AG04450 (cell line): ENCODE measurements at places on chromosomes 3 and 15.

GRCh38 chr3:109116031-109116430, 1.9 kb downstream of the MORC1 start:
- DNase-seq, result no peak

GRCh38 chr15:91947683-91948608, 94.4 kb downstream of the SLCO3A1 start:
- peak; percentile 29 for DNase-seq

GRCh38 chr15:43412096-43412495, 41.2 kb downstream of the TUBGCP4 start:
- DNase-seq, result no peak

- DNase-seq, result no peak
These were observed 158.9 kb downstream of the FOXB1 start for GRCh38 chr15:60162968-60163355.

DNA sequence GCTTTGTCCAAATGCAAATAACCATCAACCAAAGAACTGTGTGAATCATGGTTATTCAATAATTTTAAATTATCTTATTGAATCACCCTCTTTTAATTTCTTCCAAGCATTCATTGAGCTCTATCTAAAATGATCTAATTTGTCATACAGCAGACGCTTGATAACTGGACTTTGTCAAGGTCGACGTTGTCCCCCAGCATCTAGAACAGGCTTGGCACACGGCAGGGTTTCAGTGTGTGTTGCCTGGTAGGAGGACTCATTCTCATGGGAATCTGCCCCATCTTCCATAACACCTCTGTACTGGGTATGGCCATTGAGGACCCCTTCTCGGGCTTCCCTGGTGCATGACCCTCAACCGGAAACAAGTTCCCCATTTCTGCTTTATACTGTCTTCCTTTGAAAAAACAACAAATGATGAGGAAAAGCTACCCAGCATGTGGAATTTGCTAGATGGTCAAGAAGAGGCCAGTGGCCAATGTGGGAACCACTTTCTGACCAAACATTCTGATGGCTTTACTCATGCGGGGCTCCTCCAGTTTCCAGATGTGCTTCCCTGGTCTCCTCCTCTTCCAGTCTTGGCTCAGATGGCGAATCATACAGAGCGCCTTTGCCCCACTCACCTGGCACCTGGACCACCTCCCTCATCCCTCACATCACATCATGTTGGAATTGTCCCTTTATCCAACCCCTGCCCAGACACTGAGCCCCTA, 41.7 kb upstream of the SEC22A start:
- DNase-seq, result no peak

- no peak for DNase-seq
These were observed 1208.5 kb downstream of the NSUN3 start for GRCh38 chr3:95271395-95271794.

GRCh38 chr3:133455960-133456359, 56.1 kb downstream of the BFSP2 start:
- no peak for DNase-seq

- DNase-seq, result no peak
These were observed 296.7 kb upstream of the PROK2 start for GRCh38 chr3:72081471-72082185.

GRCh38 chr3:115164374-115165221, 17.5 kb upstream of the ZBTB20 start:
- no peak for DNase-seq

DNA sequence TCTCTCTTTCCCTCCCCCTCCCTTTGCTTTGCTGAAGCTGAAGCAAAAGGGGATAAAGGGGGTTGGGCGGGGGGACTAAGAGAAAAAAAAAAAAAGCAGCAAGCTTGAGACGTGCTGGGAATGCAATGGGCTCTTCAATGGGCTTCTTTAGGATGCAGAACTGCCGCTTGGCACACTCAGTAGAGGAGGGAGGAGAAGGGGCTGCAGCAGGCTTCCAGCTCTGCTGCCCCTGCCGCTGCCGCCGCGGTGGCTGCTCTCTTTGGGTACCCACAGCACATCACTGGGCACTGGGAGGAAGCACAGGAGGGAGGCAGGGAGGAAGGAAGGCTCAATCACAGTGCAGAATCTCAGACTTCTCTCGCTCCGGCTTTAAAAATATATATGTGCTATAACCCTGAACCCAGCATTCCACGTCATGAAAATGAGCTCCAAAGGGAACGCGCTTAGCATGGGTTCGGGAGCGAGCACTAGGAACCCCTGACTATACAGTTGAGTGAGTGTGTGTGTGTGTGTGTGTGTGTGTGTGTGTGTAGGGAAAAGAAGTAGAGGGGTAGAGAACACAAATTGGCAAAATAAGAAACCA, 3.5 kb downstream of the SLITRK3 start:
- no peak for DNase-seq

DNA sequence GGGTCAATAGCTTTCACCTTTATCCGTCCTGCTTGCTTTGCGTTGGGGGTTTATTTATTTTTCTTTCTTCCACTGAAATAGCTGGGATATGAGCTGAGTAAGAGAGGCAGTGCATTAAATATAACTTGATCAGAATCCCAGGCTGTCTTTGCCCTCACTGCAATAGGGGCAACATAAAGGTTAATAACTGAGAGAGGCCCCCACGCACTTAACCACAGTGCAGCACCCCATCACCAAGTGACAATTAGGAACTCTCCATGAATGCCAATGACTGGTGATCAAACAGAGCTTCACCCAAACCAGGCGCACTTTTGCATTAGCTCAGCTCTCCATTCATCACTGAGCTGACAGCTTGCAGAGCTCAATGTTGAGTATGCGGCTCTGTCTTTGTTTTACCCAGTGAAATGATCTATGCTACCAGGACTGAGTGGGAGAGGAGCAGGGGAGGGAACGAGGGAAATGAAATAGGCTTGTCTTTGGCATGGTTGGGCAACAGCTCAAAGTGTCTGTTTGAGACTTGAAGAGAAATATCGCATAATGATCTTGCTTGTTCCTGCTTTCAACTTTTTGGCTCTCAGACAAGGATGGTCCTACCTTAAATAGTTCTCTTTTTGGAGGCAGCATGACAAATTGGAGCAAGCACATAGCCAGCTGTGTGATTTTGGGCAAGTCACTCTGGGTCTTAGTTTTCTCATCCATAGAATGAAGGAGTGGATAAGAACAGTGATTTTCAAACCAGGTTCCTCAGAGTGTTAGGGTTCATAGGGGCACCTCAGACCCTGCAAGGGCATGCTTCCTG, 14.5 kb upstream of the GLCE start:
- DNase-seq, result no peak

DNA sequence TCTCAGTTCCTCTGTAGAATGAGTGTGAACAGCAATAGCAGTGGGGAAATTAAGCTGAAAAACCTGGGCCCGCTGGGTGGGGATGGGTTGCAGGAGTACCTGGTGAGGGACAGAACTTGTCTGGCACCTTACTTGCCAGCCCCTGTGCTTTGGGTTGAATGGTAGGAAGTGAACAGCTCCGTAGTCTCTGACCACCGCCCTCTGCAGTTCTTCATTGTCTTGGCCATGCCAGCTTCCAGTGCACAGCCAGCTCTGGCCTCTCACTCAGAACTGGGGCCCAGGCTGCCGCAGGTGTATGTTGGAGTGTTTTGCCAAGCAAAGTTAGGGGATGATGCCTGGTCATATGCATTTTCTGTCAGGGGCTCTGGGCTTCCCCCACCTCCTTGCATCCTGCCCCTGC, 14.0 kb upstream of the CHST14 start:
- DNase-seq, result no peak

DNA sequence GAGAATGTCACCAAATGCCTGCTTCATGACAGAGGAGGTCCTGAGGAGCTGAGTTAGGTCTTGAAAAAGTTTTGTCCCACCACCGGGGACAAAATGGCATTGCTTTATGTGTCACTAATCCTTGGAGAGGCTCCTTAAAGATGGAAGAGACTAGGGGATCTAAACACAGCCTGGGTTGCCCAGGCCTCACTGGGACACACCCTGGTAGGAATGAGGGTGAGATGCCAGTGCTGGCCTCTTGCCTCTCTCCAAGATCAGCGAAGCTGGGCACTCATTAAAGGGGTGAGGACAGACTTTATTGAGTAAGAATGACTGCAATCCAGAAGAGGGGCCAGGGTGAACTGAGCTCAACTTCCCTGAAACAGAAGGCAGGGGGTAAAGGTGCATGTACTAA, 58.5 kb upstream of the KLF13 start:
- DNase-seq, result no peak

GRCh38 chr3:16906682-16907081, 21.9 kb downstream of the PLCL2 start:
- no peak for DNase-seq

- DNase-seq, result peak; percentile 100
These were observed 96.1 kb upstream of the CHD2 start for GRCh38 chr15:92803852-92804609.

DNA sequence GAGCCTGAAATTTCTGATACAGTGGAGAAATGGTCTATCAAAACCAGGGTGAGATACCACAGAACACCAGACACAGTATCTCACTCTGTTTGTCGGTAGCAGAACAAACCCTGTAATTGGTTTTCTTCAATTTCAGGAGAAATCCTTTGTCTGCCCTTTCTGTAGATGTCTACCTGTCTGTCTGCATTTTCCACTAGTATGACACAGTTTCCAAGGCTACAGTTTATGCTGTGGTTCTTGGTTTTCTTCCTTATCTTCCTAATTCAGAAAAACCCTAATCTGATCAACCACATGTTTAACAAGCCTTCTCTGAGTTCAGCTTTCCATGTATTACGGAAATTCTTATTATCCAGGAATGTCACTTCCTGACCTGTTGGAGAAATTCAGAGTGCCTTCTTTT, 70.8 kb downstream of the SCN11A start:
- DNase-seq, result no peak

DNA sequence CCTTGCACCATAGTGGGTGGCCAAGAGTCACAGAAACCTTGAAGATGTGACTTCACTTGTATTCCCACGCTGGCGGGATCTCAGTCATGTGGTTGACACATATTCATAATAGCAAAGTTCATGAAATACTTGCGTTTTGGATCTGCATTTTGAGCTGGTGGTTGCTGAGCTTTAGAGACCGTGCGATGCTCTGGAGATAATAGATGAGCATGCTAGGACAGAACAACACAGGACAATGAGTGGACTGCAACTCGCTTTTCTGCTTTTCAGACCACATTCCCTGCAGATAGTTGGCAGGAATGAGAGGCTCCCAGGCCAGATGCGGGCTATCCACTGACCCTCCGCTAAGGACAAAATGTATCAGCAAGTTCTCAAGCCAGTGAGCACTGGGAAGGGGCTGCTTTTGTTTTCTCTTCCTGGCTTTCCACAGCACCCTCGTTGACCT, 13.8 kb upstream of the STARD5 start:
- DNase-seq, result no peak

GRCh38 chr3:147417551-147418295, 8.6 kb downstream of the ZIC1 start:
- DNase-seq, result no peak

DNA sequence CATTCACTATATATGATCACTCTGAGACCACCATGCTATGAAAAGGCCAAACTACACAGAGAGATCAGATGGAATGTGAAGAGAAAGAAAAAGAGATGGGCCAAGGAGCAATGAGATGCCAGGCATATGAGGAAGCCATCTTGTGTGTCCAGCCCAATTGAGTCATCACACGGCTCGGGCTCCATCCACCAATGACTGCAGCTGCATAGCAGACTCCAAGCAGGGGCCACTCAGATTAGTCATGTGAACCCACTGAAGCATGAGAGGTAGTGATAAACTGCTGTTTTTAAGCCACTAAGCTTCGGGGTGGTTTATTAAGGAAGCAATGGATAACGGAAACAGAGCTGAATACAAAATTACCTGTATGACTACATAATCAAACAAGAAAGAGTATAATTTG, 185.9 kb downstream of the SUCLG2 start:
- DNase-seq, result no peak

GRCh38 chr15:90286678-90287077, 21.2 kb downstream of the NGRN start:
- no peak for DNase-seq

GRCh38 chr3:21020681-21021080, 730.3 kb downstream of the ZNF385D start:
- DNase-seq, result no peak

- no peak for DNase-seq
These were observed 22.8 kb upstream of the NOX5 start for GRCh38 chr15:68991723-68992122.

DNA sequence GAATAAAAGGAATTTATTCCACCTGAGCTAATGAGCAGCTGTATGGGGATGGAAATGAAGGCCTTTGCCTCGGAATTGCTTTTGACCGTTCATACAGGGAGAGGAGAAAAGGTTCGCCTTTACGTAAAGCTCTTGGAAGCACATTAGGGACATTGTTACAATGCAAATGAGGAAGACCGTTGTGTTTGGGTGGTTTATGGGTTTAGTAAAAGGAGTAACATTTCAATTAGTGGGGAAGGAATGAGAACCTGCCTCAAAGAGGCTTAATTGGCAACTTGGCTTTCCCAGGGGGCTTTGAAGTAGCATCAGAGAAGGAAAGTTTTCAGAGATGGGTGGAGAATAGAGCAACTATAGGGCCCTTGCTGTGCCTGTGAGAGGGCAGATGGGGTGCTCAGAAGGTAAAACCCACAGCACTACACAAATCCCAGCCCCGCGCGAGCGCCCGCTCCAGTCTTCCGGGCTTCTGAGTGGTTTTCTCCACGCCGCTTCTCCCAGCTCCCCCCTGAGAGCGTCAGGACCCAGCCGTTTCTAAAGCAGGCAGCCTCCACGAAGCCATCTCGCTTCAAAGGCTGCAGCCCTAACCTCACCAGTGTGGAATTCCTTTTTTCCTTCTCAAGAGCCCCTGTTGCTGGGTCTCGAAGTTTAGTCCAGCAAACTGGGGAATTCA, 192.0 kb upstream of the HES1 start:
- DNase-seq, result no peak

DNA sequence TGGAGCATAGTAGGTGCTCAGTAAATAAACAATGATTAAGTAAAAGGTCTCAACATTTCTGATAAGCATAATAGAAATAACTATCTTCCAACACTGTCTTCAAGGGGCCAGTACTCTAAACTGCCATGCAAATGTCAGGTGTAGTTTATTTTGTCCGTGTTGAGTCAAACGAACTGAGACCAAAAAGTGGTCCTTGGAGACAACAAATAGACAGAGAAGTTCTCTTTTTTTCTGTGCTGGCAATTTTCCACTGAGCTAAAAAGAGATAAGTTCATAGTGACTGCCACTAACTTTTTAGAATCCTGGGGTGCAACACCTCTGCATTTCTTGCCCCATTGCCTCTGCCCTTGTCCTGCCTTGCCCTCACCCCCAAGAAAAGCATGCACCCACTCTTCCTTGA, 14.7 kb upstream of the MBNL1 start:
- no peak for DNase-seq

DNA sequence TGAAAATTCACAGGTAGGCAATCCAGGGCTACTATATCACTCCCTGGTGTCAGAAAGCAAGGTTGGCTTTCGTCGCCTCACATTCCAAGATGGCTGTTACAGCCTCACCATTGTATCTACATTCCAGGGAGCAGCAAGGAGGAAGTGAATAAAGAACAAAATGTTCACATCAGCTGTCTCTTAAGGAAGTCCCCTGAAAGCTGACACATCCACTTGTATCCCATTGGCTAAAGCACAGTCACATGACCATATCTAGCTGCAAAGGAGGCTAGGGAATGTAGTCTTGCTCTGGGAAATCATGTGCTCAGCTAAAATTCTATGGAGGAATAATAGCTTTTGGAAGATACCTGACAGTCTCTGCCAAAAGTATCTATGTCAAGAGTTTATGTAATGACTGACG, 12.8 kb upstream of the GATA2 start:
- DNase-seq, result no peak

- no peak for DNase-seq
These were observed 80.7 kb upstream of the PSMD6 start for GRCh38 chr3:64104006-64104405.
